GM12878 (cell line): ENCODE measurements at places on chromosomes 13 and 19.

- no peak for DNase-seq
These were observed 14.5 kb downstream of the IPO5 start for GRCh38 chr13:97967948-97968347.

DNA sequence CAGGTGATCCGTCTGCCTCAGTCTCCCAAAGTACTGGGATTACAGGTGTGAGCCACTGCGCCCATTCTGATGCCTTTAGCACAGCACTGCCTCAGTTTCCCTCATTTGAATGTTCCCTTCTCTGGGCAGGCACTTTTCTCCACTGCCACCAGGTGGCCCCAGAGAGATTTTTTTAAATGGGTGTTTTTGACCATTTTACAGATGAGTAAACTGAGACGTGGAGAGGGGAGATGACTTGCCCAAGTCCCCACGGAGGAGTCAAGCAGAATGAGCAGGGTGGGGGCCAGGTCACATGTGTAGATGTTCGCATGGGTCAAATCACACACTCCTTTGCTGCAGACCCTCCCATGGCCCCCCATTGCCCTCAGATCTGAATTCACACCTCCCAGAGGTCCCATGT is 3.2 kb upstream of the PDE4C start:
- DNase-seq: no peak

DNA sequence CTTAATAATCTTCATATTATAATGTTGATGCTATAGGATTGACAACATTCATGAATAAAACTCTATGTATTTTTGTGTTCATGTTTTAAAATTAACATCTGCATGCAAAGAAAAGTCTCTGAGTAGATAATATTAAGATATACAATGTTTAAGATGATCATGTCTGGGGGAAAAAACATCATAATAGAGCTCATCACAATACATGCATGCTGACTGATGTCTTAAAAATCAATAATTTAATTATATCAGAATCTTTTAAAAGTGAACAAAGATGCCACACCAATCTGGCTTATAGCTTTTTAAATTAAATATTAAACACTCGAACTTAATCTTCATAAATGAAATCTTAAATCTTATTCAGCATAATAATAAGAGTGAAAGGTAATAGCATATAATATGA is 933.9 kb upstream of the MIR17HG start:
- no peak for DNase-seq

DNA sequence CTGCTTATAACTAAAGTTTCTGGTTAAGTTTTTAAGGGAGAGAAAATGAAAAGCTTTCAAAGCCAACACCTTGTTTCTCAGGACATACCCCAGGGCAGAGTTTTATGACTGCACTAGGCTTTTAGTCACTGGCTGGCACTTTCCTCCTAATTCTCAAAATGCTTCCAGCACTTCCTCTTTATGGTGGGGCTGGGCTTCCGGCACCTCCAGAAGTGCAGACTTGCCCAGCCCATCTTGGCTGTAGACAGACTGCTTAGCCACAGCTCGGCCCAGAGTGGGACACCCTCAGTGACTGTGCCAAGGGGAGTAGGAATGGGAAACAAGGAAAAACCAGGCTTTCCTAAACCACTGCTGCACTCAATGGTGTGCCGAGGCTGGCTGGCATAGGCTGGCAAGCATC is 23.2 kb upstream of the GTF3A start:
- no peak for DNase-seq

GRCh38 chr19:35845215-35846037 is 6.9 kb downstream of the NPHS1 start:
- DNase-seq: no peak

- DNase-seq: no peak
These were observed 1.1 kb upstream of the ZNF45 start for GRCh38 chr19:43936188-43936587.

DNA sequence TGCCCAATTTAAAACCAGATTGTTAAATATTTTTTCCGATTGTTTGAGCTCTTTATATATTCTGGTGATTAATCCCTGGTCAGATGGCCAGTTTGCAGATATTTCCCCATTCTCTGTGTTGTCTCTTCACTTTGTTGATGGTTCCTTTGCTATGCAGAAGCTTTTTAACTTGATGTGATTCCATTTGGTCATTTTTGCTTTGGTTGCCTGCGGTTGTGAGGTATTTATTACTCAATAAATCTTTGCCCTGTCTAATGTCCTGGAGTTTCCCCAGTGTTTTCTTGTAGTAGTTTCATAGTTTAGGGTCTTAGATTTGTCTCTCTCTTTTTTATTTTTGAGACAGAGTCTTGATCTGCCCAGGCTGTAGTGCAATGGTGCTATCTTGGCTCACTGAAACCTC is 23.8 kb upstream of the LMO7 start:
- no peak for DNase-seq

- no peak for DNase-seq
These were observed 131.8 kb downstream of the STARD13 start for GRCh38 chr13:33153421-33154404.

DNA sequence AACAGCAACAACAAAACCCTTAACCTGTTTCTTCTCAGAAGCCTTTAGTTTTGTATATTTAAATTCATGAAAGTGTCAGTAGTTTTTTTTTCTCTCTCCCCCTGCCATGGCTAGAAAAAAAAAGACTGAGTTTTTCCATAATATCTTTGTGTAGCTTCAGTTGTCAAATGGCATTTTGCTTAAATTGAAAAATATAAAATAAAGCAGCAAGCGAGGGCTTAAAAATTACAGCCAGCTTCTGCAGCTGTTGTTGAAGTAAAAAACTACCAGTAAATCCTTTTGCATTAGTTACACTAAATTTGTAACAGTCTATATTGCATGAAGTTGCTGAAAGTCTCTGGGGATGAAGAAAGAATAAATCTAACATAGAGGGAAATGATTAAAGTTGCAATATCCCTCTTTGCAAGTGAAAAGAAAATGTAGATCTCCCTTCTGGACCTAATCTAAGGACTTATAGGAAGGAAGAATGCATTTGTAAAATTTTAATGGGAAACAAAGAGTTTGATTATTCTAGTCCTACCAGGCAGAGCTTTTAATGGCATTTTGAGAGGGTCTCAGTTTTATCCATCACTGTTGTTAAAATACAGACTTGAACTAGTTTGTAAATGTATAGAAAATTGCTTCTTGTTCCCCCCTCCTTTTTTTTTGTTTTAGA is 215.7 kb downstream of the ATP8A2 start:
- no peak for DNase-seq

GRCh38 chr19:31220540-31220939 is 128.7 kb downstream of the TSHZ3 start:
- DNase-seq: no peak

- DNase-seq: no peak
These were observed 12.9 kb downstream of the SPC24 start for GRCh38 chr19:11142528-11143171.

- DNase-seq: no peak
These were observed 15.4 kb upstream of the NOP53 start for GRCh38 chr19:47729799-47730520.
